ENCODE measurements at places on chromosomes 5 and 9.
A peak's percentile ranks its signal among the peaks of the same experiment; 100 is the strongest.

DNA sequence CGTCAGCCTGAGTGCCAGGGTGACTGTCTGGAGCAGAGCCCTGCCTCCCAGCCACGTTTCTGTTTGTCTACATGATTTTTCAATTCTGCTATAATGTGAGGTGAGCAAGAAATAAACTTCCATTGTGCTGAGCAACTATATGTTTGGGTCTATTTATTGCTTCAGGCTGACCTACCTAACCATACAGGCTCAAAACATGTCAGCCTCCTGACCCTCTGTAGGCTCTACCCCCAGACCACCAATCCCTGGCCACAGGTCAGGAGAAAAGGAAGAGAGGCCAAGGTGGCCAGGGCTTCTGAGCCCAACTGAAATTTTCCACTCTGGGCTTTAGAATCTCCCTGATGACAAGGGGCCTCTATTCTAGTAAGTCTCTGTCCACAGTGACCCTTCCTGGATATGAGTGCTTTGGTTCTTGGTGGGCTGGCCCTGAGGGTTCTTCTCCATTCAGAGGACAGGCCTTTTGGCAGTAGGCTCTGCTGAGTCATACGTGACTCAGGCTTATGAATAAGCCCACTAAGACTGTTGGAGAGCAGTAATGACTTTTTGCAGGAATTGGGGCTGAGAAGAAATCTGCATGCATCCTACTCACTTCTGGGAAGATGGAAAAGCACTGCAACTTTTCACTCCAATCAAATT is 117.2 kb upstream of the TBCA start:
- DNase-seq, result no peak

- DNase-seq, result no peak
These were observed 625.1 kb upstream of the NUDT12 start for GRCh38 chr5:104187656-104188055.

GRCh38 chr5:141223112-141223783 is at the start of gene PCDHB14:
Gene PCDHB14, plus strand, starts transcription at chr5:141223343. Its CDS starts 163 bp downstream, at chr5:141223506.
- no peak for DNase-seq

DNA sequence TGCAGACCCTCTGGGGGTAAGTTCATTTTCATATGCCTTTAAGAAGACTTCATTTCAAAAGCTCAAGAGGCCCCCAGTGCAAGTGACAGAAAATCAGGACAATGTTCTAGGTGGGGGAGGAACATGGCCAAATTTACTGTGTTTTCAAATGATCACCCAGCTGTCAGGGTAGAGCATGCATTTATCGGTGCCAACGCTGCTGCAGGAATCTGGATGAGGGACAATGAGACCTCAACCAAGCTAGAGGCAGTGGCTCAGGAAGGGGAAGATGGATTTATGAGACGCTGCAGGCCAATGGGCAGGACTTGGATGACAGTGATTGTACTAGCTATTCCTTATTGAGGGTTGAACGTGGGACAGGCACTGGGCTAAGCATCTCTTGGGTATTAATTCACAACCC is 278.4 kb downstream of the ASTN2 start:
- DNase-seq, result no peak

DNA sequence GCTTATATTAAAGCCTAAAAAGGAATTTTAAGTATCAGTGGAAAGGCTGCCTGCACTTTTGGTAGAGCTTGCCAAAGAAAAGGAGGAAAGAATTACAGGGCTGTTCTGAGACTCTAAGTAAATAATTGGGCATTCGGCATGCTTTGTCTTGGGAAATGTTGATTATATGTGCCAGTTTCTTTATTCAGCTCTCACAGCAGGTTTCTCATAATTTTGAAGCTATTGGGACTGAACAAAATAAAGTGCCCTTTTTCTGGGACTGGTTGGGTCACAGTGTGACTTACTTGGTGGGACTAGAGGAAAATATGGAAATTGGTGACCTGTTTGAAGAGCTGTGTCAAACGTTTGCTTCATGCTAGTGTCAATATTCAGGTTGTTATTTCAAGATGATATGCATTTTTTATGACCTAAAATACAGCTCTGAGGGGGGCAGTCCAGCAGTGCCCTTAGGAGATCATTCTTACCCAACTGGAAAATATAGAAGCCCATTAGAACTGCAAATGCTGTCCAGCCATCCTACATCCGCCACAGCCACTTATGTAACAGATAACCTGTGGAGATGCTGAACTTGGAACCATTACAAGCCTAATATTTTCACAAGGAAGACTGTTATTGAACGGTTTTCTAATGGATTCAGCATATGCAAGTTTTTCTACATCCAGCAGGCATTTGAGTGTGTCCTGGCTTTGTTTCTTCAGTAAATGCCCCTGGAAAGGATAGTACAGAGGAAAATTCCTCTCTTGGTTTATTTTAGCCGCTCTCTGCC is 122.4 kb downstream of the SNCAIP start:
- DNase-seq, result no peak

GRCh38 chr9:133846483-133847090 is 108.4 kb upstream of the SARDH start:
- DNase-seq, result no peak

DNA sequence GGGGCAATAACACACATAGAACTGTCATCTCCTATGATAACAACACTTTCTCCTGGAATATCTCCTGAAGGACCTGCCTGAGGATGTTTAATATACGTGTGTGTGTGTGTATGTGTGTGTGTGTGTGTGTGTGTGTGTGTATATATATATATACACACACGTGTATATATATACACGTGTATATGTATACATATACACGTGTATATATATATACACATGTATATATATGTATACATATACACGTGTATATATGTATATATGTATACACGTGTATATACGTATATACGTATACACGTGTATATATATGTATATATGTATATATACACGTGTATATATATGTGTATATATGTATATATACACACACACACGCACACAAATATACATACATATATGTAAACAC is 27.5 kb downstream of the CDH18 start:
- no peak for DNase-seq

DNA sequence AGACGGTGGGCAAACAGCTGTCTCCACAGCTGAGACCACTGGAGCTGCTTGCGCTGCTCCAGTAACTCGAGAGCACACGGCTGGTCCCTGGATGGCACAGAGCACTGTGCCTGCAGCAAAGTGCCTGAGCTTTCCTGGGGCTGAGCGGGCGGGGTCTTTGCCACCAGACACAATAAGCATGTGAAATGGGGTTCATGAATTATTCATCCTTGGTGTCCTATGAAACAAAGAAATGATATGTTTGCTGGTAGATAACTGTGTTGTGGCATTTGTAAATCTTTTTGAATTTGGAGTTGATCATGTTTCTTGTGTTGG is 151.7 kb upstream of the MPDZ start:
- DNase-seq, result no peak

GRCh38 chr9:32906213-32906612 is 95.2 kb downstream of the APTX start:
- peak; percentile 59 for DNase-seq

- no peak for DNase-seq
These were observed 284.1 kb downstream of the FAM170A start for GRCh38 chr5:119913425-119913824.

GRCh38 chr5:150574818-150575547 is 65.5 kb upstream of the SYNPO start:
- no peak for DNase-seq

GRCh38 chr5:137236849-137237507 is 262.1 kb downstream of the SPOCK1 start:
- no peak for DNase-seq

DNA sequence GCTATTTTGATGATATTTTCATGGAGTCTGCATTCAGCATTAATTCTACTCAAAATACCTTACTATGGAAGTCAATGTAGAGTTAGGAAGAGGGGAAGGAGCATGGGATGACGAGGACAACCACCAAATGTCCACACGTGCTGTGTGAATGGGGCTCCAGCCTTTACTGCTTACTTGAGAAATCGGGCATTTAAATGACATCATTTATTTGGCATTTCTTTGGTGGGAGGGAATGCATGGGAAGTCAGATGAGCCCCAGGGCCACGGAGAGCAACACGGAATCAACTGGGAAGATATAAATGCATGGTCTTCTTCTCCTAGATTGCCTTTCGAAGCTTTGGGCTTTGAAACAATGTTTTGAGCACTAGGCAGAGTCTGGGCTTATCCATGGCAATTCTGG is 458.5 kb upstream of the KLF4 start:
- DNase-seq, result no peak

GRCh38 chr5:32277798-32278197 is 34.9 kb downstream of the MTMR12 start:
- no peak for DNase-seq

- no peak for DNase-seq
These were observed 377.7 kb upstream of the IRX4 start for GRCh38 chr5:2260211-2261003.

DNA sequence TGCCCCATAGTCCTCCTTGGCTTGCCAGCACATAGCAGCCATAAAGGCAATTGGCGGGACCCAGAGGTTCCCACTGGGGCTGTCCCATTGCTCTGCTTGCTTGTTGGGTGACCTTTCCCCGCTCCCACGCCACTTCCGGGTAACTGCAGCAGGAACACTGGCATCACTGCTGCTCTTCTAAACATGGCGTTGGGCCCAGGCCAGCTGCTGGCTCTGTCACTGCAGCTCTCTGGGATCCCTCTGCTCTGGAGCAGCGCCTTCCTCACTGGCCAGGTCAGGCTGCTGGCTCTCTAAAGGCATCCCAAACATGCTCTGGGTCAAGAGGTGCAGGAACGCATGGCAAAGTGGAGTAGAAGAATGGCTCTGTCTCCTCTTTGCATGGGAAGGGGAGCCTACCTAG is 92.9 kb downstream of the DRD1 start:
- no peak for DNase-seq

GRCh38 chr9:133008406-133008805 is 22.4 kb upstream of the GTF3C5 start:
- DNase-seq, result no peak

- DNase-seq, result no peak
These were observed 37.2 kb downstream of the FAXDC2 start for GRCh38 chr5:154813158-154813557.

- no peak for DNase-seq
These were observed 385.2 kb upstream of the KLF4 start for GRCh38 chr9:107874591-107875369.

- DNase-seq, result no peak
These were observed 348.5 kb upstream of the RIOK2 start for GRCh38 chr5:97531549-97531948.

GRCh38 chr5:154002093-154002492 is 36.6 kb downstream of the FAM114A2 start:
- no peak for DNase-seq

GRCh38 chr9:133258061-133259015 is 16.7 kb downstream of the ABO start:
- DNase-seq, result no peak

DNA sequence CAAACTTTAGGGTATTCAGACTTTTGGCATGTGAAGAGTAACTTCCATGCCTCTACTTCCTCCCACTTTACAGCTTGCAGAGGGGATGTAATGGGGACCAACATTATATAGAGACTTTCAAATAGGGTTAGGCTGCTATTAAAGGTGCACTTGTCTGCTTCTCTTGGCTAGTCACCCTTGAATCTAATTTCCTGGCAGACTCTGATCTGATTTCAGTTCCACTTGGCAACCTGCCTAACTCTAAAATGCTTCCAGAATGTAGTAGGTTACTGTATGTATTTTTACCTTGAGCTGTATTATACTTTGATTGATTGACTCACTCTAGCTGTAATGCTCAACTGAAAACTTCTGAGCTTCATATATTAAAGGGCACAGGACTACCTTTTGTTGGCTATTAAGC is 693.4 kb downstream of the KCTD16 start:
- peak; percentile 4 for DNase-seq

- no peak for DNase-seq
These were observed 51.7 kb downstream of the SHB start for GRCh38 chr9:38017149-38017884.

DNA sequence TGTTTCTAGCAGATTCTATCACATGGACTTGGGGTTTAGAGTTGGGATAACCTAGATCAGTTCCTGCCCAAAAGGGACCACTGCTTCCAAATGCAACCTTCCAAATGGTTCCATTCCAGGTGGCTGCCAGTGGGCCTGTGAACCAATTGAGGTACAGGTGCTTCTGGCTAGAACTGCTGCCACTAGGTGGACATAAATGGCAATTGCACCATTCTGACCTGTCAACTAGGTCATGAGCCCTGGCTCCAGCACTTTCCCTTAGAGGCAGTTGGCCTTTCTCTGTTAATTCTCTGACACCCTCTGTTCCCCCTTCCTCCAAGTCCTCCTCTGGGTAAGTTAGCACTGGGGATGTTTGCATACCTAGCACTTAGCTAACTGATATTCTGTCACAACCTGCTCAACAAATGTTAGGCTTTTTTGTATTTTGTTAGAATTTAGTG is 16.6 kb upstream of the HEMGN start:
- DNase-seq, result peak; percentile 39

All from stimulated activated naive B cell treated with anti-CD40 and anti-IgM and Interleukin-4, amounts not matched to agents 10 μg/mL and 1 μg/mL and 100 μg/mL, for 72 hours (primary cell).